GM03348 (cell line): ENCODE measurements at places on chromosomes 7 and 10.

DNA sequence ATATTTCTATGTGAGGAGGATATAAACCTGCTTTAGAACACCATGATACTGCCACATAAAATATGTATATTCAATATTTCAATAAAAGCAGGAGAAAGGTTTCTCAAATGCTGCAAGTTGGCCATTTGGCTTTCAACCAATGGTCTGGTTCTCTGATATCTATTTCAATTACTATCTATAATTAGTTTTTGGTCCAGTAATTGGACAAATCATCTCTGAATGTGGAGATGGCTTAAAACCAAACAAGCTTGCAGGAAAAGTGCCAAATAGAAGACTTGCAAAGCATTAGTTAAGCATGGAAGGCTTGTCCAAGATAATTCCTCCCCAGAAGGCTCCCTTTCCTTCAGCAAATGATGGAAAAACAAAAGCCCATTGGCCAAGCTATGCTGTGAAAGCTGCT lies 140.1 kb downstream of the CPEB3 start:
- no peak for DNase-seq

- no peak for DNase-seq
Observed at GRCh38 chr7:144830811-144831210, 5.0 kb downstream of the TPK1 start.

DNA sequence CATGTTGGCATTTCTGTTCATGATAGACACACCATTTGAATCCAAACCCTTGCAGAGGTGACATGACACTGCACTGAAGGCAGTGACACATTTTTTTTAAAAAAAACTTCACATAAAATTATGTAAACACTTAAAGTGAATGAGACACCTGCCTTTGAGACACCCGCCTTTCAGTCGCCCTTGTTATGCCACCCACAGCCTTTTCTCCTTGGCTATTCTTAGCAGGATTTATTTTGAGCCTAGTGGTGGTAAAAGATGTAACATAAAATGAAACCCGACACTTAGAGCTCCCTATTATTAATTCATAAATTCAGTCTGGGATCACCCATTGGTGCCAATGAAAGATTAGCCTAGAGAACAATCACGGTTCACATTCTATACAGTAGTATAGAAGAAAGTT lies 161.3 kb downstream of the DYNC1I1 start:
- no peak for DNase-seq

DNA sequence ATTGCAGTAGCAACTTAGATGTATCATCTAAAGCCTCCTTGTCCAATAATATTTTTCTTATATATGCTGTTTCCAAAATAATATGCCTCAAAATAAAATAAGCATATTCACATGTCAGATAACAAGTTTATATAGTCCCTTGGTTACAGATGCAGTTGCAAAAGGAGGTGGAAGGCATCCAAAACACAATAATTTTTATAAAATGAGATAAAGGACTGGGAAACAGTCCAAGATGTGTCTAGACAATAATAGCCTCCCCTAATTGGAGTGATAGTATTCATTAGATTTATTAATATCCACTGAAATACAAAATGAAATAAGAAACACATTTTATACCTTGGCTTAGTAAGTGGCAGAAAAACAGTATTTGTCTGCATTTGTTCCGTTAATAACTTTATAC lies 30.3 kb downstream of the BCAP29 start:
- no peak for DNase-seq

DNA sequence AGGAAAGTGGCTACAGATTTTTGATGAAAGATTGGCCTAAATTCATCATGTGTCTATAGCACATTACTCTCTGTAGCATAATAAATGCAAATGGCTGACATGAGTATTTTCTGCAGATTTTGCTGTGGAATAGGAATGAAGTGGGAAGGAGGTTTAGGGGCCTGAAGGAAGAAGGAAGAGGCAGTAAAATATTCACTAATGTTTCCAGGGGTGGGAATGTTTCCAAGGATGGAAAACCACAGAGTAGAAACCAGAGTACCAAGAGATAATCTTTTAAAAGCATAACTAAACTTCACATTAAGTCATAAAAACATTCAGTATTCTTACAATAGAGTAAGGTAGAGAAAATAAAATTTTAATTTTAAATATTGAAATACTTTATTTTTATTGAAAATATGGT lies 267.8 kb downstream of the BICC1 start:
- peak; percentile 35 for DNase-seq

GRCh38 chr10:127910464-127910770 lies 3.5 kb downstream of the PTPRE start:
- no peak for DNase-seq

DNA sequence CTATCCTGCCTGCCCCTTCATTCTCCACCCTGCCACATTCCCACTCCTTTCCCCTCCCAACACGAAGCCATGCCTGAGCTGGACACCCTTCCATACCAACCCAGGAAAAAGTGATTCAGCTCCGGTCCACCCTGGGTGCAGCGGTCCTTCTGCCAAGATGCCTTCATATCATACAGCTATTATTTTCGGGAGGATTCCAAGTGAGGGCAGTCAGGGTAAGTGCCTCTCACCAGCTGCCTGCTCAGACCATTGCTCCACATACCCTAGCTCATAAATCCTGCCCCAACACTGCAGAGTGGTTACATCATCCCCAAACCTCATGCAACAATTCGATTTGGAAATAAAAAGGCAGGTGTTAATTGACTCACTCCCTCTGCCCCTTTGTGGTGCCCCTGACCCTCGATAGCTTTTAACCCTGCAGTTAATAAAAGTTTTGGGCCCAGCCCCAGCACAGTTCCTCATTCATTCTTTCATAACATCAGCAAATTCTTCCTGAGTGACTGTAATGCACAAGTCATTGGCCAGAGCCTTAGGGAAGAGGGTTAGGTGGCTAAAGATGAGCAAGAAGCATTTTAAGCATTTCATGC lies 42.6 kb downstream of the ZNF503 start:
- peak; percentile 86 for DNase-seq

- peak; percentile 74 for DNase-seq
Observed at GRCh38 chr7:40299097-40299496, 164.3 kb downstream of the SUGCT start.
